Activated naive CD4-positive, alpha-beta T cell treated with anti-CD3 and anti-CD28 coated beads, Interleukin-2, amount 10 ng/mL, durations not matched to agents 5 hours and 36 hours (primary cell): ENCODE measurements at places on chromosomes 1 and 21. TPM values are rescaled to one million over a fixed set of nuclear protein-coding genes. Genes with fewer than 3 reads are reported as not detected.

Gene SEMA6C
- 3.8 TPM for total RNA-seq

Gene OR6K3
- total RNA-seq: not detected

Gene ALX3
- total RNA-seq: not detected

Gene MAPKAPK2
- 58.5 TPM for total RNA-seq

Gene DNAI4
- 2.2 TPM for total RNA-seq

Gene FMO4
- 1.3 TPM for total RNA-seq

Gene AMY2A
- total RNA-seq: not detected

Gene CD53
- 546 TPM for total RNA-seq

Gene SAMD11
- not detected for total RNA-seq

Gene LCE1E
- total RNA-seq: not detected

Gene NCAM2
- not detected for total RNA-seq

Gene GJA8
- total RNA-seq: not detected
